Muscle of back (tissue), 13 donors: ENCODE measurements at places on chromosomes 6 and 20.
A peak's percentile ranks its signal among the peaks of the same experiment; 100 is the strongest.

- no peak for DNase-seq
These were observed 803.7 kb downstream of the PHF3 start for GRCh38 chr6:64439274-64439673.

- no peak for DNase-seq
These were observed 206.8 kb upstream of the SMLR1 start for GRCh38 chr6:130620338-130620781.

DNA sequence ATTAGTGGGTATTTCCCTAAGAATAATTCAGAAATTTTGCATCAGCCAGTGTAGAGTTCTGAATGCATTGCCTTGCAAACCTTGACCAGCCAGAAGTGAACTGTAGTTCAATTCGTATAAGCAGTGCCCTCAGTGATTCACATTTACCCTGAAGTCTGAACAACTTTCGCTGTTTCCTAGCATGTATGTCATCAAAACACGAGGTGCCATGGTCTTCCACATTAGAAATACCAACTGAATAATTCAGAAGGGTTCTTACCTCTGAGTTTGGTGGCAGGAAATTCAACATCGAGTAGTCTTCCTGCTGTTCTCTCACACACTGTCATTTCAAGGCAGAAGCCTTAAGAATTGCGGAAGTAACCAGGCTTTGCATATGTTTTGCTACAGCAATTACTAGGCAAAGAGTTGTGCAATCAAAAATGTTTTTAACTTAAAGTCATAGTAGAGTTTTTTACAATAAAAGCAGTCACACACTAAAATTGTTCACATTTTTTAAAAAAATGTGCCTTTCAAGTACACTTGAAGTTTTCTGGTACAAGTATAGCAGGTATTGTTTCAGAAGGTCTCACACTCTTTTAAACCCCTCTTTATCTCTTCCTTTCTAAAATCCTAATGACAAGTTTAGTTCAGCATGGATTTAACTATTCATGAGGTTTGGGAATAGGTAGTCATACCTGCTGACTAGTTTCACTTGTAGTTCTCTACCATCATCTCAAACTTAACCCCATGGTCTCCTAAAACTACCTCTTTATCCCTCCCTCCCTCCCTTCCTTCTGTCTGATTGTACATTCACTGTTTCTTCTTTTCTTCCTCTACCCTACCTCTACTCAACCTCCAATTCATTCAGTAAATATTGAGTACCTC lies 118.3 kb downstream of the STXBP5 start:
- DNase-seq, result peak; percentile 34

- DNase-seq, result peak; percentile 82
These were observed 3.8 kb downstream of the PREX1 start for GRCh38 chr20:48823960-48824498.

- DNase-seq, result peak; percentile 57
These were observed 253.2 kb downstream of the SOX4 start for GRCh38 chr6:21846541-21847451.

DNA sequence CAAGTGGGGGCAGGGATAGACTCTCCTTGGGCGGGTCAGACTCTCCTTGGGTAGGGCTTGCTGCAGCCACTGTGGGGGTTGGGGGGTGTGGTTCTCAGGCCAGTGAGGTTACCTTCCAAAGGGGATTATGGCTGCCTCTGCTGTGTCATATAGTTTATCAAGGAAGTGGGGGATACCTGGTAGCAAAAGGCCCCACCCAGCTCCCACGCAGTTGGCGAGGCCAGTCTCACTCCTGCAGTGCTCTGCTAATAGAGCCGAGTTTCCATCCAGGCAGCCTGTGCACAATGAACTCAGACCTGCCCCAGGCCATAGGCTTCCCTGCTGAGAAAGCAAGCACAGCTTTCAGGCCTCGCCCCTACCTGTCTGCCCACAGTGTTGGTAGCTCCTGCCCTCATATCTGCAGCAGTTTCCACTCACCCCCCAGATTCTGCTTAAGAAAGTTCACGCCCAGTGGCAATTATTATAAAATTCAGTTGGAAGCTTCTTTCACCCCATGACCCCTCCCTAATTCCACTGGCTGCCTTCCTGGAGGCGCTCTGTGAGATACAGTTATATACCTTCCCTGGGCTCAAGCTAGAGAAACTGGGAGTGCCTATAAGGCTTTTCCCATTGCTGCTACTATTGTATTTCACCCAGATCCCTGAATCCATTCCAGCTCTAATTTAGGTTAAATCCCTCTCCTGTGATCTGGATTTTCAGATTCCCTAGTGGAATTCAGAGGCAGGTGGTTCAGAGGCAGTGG lies 56.1 kb downstream of the HDDC2 start:
- DNase-seq, result no peak

DNA sequence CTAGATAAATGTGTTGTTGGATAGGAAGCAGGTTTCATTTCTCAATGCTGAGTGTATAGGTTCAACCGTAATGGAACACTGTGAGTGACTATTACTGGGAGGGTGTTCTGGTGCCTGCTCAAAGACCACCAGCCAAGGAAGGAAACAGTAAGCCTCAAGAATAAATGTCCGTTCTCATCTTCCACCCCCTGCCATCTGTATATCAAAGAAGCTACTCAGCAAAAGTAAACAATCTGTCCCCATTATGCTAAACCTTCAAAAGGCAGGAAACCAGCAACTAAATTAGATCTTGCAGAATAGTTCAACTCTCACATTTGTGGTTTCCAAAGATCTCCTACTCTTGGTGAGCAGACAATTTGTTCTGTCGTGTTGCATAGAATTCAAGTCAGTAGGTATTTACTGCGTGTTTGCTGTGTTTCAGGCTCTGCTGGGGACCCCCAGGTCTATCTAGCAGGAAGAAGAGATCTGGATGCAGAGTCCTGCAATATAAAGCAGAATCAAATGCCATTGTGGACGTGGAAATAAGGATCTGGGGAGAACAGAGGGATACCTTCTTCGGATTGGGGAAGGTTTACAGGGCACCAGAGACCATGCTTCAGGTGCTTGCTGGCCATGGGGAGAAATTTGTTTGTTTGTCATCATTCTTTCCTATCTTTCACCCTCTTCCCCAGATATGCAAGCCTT lies 87.3 kb downstream of the SCML4 start:
- DNase-seq, result no peak

DNA sequence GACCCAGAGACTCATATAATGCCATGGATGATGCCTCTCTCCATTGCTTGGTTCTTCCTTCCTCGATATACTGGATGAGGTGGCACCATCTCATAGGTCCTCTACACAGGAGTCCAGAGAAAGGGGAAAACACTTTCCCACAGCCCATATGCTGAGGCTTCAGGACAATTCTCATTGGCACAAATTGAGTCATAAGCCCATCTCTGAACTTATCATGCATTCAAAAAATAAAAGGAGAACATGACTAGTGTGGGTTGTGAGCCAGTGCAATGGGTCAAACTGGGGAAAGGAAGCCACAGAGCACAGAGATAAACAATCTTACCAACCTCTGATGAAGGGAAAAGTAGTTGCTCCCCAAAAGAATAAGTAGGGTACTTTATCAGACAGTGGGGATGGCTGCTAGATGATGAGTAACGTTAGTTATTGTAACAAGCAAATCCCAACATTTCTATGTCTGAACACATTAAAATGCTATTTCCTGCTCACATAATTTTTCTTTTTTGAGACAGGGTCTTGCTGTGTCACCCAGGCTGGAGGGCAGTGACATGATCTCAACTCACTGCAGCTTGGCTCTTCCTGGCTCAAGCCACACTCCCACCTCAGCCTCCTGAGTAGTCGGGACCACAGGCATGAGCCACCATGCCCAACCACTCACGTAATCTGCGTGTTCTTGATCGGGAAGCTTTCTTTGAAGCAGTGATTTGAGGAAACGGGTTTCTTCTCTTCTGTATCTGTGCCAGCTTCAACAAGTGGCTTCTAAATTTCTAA lies 27.0 kb downstream of the SOD2 start:
- no peak for DNase-seq

- no peak for DNase-seq
These were observed 75.8 kb downstream of the SNAP91 start for GRCh38 chr6:83633149-83633548.

DNA sequence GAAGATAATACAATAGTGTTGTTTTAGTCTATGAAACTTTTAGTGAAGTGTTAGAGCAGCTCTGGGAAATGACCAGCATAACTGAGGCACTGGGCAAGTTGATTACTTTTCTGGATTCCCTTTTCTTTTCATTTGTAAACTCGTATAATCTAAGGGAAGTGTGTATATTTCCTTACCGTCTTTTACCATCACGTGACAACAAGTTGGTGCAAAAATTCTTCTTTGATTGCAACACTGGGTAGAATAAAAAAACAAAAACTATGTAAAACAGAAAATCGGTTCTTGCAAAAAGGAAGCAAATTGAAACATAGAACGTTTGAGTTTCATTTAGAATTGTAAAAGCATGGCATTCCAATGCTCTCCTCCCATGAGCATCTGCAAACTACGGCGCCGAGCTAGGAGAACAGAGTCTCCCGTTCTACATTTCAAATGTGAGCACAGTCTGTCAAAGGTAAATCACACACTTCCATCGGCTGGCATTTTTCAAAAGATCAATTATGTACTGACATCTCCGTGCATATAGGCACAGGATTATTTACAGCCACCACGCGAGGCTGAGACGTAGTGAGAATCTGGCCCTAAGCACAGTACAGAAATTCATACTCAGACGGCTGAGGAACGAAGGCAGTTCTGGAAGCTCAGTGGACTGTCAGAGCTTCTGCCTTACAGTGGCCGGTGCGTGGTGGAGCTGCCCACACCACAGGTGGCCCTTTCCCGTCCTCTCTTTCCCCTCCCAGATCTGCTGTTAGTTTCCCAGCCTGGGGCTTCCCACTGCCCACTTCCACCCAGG lies 314.0 kb downstream of the BMP7 start:
- DNase-seq, result no peak

DNA sequence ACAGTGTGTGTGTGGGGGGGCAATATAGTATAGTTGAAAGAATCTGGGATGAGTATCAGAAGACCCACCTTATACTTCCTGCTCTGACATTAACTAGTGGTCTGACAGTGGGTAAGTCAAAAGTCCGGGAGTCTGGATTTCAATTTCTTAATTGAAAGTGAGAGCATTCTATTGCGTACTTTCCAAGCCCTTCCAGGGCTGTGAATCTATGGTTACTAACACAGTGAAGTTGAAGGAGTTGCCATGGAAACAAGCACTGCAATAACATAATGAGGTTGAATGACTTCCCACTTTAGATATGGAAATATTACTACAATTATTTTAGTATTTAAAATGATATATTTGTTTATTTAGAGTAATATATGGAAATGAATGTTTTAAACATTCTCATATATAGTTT lies 80.2 kb downstream of the MLIP start:
- DNase-seq, result peak; percentile 65

GRCh38 chr6:168025831-168026710 lies 28.6 kb downstream of the KIF25 start:
- no peak for DNase-seq

DNA sequence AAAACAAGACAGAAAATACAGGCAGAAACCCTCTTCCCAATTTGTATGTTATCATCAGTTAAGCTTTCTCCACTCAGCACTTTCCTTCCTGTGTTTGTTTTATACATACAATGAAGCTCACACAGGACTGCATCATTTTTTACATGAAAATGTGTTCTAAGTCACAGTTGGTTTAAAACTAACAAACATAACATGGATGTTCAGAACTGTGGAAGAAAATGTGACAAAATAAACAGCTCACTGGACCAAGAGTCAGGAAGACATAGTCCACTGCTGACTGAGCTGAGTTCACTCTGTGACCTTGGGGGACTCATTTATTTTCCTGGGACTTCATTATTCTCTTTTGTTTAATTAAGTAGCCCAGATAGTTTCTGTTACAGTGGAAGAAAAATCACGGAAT lies 331.5 kb downstream of the SYNE1 start:
- DNase-seq, result no peak

DNA sequence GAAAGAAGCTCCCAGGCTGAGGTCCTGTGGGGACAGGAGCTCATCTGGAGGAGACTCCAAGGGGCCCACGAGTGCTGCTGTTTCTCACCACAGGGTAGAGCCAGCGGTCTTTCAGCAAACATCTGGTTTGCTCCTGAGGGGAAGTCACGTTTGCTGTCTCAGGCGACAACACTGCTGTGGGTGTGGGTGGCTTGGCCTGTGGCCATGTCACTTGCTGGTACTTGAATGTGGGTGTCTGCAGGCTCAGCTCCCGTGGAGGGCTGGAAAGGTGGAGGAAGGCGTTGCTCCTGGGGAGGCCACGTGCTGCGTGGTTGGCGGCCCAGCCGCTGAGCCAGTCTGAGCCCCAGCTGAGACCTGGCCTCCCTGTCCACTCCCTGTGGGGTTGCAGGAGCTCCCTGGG lies 52.8 kb upstream of the MPC1 start:
- peak; percentile 25 for DNase-seq

DNA sequence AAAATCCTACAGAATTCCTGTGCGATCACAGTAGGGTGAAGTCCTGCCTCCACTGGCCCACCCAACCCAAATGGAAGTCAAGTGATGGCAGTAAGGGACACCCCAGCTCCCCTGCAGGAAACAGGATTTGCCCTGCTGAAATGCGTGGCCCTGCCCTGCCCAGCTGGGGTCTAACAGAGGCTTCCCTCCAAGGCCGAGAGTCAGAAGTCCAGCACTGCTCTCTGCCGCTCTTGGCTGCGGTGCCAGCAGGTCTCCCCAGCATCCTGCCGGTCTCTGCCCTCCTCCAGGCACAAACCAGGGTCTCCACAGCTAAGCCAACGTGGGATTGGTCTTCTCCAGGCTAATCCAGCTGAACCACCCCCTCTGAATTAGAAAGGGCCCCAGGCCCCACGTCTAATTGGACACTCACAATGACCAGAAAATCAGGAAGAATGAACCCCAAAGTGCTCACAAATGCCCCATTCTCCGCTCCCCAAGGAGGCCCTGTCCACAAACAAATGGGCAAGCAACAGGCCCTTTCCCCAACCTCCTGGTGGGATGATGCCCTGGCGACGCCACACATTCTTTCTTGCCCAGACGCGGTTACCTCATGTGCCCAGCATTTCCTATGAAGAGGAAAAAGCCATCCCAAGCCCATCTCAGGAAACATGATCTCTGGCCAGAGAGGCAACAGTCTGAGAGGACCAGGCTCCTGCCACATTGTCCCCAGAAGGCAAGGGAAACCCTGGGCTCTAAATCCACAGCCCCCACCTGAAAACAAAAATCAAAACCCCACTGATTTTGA lies 117.2 kb downstream of the BANF2 start:
- no peak for DNase-seq

DNA sequence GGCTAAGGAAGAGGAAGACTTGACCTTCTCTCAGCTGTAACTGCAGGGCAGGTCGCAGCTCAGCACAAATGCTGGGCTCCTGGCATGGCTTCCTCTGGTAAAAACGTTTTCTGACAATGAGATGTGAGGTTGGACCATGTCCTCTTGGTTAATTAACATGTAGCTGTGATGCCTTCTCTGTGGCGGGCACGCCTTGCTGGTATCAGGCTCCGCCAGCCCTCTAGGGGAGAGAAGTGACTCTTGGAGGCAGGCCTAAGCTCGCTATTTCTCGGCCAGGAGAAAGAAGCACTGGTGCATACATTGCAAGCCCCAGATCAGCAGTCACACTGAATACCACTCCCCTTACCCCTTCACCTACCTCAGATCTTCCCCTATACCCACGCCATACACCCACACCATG lies 65.0 kb downstream of the QRSL1 start:
- DNase-seq, result no peak

- DNase-seq, result no peak
These were observed 176.1 kb downstream of the EPHA7 start for GRCh38 chr6:93243231-93243778.
